Vagina (tissue), 2 donors: ENCODE measurements at places on chromosomes 5 and 9.

- DNase-seq = no peak
Measured at GRCh38 chr5:158976035-158976434, 123.7 kb downstream of the EBF1 start.

GRCh38 chr5:68333649-68334552, 118.3 kb downstream of the PIK3R1 start:
- no peak for DNase-seq

DNA sequence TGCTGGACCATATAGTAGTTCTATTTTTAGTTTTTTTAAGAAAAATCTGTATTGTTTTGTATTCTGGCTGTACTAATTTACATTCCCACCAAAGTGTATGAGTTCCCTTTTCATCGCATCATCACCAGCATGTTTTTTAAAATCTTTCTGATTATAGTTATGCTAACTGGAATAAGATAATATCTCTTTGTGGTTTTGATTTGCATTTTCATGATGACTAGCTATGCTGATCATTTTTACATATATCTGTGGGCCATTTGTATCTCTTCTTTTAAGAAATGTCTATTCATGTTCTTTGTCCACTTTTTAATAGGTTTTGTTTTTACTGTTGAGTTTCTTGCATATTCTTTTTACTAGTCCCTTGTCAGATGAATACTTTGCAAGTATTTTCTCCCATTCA, 238.0 kb downstream of the FBXO4 start:
- no peak for DNase-seq

- DNase-seq = no peak
Measured at GRCh38 chr5:55033568-55033967, 9.5 kb downstream of the GZMK start.

GRCh38 chr5:38922199-38922598, 76.4 kb downstream of the OSMR start:
- DNase-seq = no peak

GRCh38 chr9:69831611-69832010, 11.0 kb downstream of the CFAP95 start:
- DNase-seq = no peak

DNA sequence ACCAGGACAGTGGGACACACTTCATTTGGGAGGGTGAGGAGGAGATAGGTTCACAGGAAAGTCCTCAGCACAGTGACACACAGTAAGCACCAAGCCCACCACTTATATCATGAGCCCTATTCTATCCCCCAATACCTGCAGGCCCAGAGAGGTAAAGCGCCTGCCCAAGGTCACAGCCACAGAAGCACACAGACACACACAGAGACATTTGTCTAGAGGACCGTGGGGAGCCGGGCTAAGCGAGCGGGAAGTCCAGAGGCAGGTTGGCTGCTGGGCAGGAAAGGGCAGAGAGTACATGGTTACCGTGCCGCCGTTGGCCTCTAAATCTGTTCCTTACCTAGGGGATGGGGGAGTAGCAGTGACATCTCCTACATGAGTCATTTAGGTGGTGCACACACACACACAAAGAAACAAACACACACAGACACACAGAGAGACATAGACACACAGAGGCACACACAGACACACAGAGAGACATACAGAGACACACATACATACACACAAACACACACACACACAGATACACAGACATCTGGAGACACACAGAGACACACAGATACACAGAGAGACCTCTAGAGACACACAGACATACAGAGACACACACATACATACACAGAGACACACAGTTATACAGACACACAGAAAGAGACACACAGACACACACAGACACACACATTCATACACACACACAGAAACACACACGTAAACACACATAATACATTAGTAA, 15.9 kb upstream of the DUSP1 start:
- DNase-seq = no peak

GRCh38 chr9:136141682-136142413, 23.2 kb upstream of the TMEM250 start:
- DNase-seq = no peak

DNA sequence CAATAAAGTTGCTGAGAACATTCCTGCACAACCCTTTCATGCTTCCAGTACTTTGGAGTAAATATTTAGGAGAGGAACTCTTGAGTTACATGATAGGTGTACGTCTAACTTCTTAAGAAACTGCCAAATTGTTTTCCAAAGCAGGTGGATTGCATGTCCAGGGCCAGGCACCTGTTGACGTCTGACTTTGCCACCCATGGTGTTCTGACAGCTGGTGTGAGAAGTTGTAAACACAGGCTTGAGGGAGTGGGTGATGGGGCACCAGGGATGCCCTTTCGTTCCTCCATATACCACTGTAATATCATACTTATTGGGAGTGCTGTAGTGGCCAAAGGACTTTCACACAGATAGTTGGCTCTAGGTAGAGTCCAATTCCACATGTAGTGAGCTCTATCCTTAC, 352.1 kb downstream of the GADD45G start:
- DNase-seq = no peak

- DNase-seq = no peak
Measured at GRCh38 chr9:117494401-117495090, 79.7 kb upstream of the ASTN2 start.

- no peak for DNase-seq
Measured at GRCh38 chr5:139361835-139362429, 20.3 kb downstream of the PAIP2 start.
